ENCODE measurements at places on chromosomes 12 and 14. TPM values are rescaled to one million over a fixed set of nuclear protein-coding genes. Genes with fewer than 3 reads are reported as not detected.

The KITLG gene
- 0.15 TPM for total RNA-seq

The SMAGP gene
- 0.54 TPM for total RNA-seq

The HOXC9 gene
- not detected for total RNA-seq

The NRIP2 gene
- not detected for total RNA-seq

The HRK gene
- not detected for total RNA-seq

The LRTM2 gene
- not detected for total RNA-seq

The CRY1 gene
- 15.2 TPM for total RNA-seq

The SERPINA12 gene
- not detected for total RNA-seq

The TM7SF3 gene
- total RNA-seq, result 39.1 TPM

DNA sequence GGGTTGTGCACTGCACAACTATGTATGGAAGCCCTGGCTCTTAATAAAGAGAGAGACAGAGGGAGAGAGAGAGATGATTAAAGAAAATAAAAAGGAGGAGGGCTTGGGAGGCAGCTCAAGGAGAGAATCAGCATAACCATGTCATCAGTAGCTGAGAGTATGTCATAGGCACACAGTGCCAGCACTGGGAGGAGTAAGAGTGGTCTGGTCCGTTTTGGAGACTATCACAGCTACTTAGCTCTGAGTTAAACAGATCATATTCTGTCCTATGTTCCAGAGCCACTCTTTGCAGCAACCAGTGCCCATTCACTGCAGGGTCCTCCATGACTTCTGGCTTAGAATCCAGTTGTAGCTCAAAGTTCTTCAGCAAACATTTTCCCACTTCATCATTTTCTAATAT lies 59.0 kb downstream of the GTF2A1 start:
- DNase-seq, result no peak

GRCh38 chr14:36171607-36172006 lies 4.9 kb downstream of the PTCSC3 start:
- DNase-seq, result no peak

DNA sequence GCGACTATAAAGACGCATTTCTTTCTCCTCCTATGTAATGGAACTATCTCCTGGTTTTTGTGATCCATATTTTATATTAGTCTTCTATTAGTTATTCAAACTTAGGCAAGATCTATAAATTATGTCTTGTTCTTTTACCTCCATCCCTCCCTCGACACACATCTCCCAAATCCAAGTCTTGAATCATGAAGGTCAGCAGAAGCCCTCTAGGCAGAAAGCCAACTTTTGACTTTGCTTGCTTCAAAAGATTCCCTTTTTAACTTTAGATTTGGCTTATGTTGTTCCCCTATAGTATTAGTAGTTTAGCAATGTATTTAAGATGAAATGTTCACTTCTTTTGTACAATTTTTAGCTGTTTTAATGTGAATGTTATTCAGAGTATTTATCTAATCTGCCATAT lies 689.8 kb downstream of the SLC6A15 start:
- DNase-seq, result no peak

DNA sequence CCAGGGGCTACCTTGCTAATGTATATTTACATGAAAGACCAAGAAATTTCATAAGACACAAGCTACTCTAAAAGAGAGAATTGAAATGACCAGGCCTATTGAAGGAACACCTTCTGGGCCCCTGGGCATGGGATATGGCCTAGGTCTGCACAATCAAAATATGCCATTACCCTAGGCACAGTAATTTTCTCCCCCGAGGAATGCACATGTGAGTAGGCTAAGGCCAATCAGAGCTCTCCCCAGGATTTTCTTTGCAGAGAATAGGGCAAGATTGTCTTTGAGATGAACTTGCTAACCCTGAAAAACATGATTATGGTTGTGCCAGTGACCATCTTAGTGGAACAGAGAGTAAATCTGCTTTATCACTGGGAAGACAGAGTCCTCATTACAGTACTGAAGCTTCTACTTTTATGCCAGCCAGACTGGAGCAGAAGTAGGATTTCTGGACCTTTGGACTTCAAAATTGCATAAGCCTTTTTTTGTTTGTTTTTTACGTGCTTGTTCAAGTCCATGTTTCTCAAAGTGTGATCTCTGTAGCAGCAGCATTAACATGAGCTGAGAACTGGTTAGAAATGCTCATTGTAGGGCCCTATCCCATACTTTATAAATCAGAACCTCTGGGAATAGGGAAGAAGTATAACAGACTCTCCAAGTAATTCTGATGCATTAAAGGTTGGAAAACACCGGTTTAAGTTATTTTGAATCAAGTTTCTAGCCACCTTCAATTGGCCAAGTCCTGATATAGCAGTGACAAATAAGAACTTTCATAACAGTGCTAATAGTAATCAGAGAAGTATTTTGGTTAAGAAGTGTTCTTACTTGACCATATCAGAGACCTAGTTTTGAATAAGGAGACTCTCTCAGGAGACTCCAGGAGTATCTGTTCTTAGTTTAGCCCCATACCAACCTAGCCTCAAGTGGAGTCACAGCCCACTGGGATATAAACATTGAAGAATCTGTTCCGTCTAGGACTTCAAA lies 112.9 kb downstream of the LMO3 start:
- DNase-seq, result no peak

- DNase-seq, result no peak
These were observed 28.7 kb upstream of the SOS2 start for GRCh38 chr14:50260072-50260471.

- no peak for DNase-seq
These were observed 8.4 kb upstream of the TC2N start for GRCh38 chr14:91875525-91876286.

GRCh38 chr12:109861689-109862314 lies 18.5 kb downstream of the GLTP start:
- DNase-seq, result no peak

DNA sequence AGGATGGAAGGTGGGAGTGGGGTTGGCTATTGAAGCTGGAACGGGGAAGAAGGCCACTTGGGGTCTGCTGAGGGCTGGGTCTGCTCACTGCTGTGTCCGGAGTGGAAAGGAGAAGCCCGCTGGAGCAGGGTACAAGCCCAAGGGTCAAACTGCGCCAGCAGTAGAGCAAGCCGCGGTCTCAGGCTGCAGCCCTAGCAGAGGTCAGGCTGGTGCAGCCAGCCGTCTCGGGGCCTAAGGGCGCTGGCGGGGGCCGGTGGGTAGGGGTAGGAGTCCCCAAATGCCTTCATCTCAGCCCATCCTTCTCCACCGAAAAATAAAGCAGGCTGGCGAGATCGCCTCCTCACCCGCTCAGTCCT lies 718 bp upstream of the JDP2 start:
- DNase-seq, result no peak

All from activated naive CD4-positive, alpha-beta T cell treated with anti-CD3 and anti-CD28 coated beads for 36 hours (primary cell).